ENCODE measurements at places on chromosomes 11 and 22.
A peak's percentile ranks its signal among the peaks of the same experiment; 100 is the strongest.

GRCh38 chr11:75338516-75339208 is 12.8 kb downstream of the ARRB1 start:
- DNase-seq, result no peak

DNA sequence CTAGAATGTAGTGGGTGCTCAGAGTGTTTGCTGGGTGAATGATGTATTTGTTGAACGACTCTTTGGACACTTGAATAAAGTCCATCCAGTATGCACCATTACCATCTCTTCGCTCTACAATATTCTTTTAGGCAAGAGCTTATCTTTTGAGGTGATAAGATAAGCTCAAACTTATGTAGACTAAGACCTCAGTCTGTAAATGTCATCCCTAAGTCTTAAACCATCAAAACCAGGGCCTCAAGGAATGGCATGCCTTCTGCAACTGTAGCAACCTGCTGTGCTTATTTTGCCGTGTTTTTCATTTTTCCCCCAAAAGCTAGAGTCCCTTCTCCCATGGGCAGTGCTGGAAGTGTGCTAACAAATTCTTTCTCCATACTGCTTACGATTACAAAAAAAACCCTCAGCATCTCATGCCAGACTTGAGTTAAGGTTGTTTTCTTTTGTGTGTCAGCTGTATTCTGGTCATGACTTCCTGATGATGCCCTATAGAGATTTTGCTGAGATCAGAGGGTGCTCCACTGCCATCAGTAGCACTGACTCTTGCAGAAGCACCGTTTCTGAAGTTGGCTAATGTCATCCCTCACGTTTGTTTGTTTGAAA is 27.8 kb downstream of the LIMK2 start:
- no peak for DNase-seq

DNA sequence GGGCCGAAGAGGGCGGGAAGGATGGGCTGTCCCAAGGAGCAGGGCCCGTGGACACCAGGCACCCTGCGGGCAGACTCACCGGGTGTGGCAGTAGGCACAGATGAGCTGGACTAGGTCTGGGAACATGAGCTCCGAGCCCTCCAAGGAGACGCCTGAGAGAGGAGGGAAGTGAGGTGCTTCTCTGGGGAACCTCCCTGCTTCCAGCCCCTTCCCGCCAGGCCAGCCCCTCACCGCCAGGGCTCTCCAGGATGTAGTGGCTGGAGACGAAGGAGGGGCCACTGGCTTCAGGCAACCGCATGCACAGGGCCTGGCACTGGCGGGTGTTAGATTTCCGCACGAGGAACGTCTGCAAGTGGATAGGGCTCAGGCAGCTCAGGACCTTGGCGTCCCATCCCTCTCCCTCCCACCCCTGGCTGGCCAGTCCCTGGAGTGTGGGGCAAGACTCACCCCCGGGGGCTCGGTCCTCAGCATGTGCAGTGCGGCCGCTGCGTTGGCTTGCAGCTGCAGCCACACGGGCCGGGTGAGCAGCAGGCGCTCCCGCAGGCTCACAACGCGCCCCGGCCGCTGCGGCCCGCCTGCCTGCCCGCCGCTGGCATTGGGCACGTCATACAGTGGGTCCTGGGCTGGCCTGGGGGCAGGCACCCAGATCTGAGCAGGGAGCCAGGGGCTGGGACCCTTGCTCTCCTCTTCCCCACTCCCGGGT is 552 bp downstream of the RIN1 start:
- DNase-seq, result peak; percentile 38

DNA sequence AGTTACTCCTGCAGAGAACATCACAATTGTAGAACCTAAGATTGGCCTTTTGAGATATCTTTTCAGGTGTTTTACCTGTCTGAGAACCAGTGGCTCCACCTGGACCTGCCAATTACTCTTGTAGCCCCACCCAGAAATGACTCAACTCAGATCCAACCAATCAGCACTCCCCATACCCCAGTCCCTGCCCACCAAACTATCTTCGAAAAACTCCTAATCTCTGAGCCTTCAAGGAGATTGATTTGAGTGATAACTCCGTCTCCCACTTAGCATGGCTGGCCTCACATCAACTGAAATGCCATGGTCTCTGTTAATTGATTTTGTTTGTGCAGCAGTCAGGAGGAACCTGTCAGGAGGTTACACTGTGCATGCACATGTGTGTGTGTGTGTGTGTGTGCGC is 103.6 kb downstream of the MTNR1B start:
- no peak for DNase-seq

DNA sequence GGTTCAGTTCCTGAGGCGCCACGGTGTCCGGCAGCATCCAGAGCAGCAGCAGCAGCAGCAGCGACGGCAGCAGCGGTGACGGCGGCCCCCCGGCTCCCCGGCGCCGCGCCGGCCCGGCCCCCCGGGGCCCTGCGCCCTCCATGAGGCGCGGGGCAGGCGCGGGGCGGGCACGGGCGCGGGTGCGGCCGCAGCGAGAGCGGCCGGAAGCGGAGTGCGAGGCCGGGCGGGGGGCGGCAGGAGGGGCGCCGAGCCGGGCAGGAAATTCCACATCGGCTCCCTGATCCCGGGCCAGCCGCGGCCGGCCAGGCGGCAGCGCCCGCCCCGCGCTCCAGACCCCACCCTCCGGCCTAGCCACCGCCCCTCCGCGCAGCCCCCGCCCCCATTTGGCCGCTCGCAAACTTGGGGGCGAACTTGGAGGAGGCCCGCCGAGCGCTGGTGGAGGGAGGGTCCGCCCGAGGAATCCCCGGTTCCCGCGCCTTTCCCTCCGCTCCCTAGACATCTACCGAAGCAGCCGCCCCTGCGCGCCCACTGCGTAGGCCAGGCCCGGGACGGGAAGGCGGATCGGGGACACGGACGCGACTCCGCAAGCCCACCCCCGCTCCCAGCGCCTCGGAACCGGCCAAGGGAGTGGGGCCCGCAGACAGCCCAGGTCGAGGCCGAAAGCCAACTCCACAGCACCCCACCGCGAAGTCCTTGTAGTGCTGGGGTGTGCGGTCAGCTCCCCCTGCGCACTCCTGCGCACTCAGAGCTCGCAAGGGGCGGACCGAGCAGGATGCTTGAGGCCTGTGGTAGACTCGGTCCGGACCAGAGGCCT is at the start of gene SCARF2:
TSS of gene SCARF2 (minus strand) at position 213 of the 814 bp plus-strand sequence. CDS start at position 142, 71 bp downstream.
- DNase-seq, result no peak

DNA sequence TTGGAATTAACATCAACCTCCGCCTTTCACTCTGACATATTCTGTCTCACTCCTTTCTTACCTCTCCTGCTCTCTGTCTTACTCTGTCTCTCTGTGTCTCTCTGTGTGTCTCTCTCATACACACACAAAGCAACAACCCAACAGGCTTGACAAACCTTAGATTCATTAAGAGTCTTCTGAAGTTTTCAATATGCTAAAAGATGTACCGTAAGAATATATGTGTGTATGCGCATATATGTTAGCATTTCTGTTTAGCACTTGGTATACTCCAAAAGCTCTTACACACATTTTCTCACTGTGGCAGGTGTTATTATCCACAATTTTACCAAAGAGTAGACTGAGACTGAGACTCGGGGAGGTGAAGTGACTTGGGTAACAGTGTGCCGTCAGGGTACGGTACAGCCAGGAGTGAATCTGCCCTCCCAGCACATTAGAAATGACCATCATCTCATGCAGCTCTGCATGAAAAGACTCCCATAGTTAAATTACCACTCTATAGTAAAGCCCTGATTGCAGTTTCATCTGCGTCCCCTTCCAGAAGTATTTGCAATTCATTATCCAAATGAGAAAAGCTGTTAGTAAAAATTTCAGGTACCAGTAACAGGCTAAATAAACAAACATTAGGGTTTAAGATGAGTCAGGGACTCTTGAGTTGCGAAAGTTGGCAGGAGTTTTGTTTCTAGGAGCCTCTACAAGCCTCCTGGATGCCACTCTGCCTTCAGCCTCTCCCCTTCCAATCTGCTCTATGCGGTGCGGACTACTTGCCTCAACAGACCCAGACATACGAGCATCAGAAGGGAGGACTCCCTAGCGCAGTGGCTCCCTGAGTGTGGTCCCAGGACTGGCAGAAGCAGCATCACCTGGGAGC is 195.2 kb upstream of the TMEM45B start:
- DNase-seq, result no peak

DNA sequence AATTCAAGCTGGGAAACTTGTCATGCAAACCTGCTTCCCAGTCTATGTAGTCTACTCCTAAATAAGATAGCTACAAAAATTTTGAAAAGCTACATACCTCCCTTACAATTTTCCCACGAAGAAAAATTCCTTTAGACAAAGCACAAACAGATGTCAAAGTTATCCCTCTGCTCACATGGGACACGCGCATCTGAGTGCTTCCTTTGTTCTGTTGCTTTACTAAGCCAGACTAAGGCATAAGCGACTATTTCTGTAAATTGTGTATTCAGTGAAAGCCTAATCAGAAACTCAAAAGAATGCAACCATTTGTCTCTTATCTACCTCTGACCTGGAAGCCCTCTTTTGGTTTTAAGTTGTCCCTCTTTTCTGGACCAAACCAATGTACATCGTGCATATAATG is 583.7 kb upstream of the B3GAT1 start:
- no peak for DNase-seq

- DNase-seq, result no peak
Measured at GRCh38 chr11:120391292-120391691, 55.1 kb downstream of the ARHGEF12 start.

- no peak for DNase-seq
Measured at GRCh38 chr11:117572671-117573070, 224.3 kb downstream of the DSCAML1 start.

DNA sequence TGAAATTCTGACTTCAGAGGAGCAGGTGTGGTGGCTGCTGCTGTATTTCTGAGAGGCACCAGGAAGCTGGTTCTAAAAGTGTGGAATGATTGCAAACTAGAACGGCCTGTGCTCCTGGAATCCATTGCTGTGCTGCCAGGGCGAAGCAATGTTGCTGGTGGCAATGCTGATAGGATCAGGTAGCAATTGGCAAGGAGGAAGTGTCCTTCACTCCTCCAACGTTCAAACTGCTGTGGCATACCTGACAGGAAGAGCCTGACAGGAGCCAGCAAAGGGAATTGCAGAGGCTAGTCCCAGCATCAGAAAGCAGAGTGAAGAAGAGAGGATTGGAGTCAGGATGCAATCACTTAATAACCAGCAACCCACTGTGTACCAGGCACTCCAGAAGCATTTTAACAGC is 118.2 kb downstream of the FAR1 start:
- no peak for DNase-seq

GRCh38 chr22:25582946-25583345 is 18.5 kb downstream of the GRK3 start:
- no peak for DNase-seq

- DNase-seq, result no peak
Measured at GRCh38 chr11:95716266-95716665, 73.3 kb downstream of the FAM76B start.

DNA sequence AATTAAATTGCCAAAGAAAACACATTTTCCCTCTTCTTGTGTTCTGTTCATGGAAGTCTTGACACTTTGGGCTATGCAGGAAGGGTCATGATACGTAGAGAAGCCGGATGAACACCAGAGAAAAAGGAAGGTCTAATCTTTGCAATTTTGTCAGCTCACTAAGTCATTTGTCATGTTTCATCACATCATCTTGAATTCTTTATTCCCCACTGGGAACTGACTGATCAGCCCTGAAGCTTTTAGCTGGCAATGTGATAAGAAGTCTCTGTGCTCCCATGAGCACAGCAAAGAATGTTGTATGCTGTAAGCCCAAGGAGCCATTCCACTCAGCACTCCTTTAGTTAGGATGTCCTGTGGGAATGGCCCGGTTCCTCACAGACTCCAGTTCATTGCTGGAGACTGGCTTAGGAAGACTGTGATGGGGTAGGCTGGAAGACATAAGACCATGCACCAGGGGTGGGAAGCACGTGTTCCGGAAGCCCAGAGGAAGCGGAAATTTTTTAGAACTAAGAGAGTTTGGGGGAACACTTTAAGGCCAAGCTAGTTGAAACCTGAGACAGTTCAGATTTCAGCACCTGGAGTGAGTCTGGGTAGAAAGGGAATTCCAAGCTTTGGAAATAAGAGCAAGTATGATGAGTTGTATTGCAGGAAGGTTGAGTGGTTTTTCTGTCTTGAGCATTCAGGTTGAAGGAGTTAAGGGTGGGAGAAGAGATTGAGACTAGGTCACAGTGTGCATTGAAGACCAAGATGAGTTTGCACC is 306.7 kb upstream of the MTNR1B start:
- no peak for DNase-seq

DNA sequence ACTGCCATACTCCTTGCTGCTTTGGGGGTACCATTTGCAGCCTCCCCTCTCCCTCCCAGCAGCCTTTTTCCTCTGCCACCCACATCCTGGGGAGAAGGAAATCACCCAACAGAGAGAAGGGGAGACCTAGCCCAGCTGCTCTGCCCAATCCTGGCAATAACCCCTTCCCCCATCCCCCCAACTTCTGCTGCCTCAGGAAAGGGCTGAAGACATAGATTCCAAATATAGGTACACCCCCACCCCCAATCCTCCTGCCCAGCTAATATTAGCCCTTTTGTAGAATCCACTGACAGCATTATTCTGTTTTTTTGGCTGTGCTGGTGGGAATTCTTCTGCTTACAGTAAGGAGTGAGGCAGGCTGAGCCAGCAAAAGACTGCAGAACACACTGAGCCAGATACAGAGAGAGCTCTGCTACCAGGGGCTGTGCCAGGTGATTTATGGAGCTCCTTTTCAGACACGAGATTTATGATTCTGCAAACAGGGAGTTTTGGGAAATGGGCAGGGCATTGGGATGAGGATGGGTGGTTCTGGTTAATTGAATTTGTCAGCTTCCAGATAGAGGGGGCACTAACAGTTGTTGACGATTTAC is 164.0 kb downstream of the TENM4 start:
- DNase-seq, result no peak

DNA sequence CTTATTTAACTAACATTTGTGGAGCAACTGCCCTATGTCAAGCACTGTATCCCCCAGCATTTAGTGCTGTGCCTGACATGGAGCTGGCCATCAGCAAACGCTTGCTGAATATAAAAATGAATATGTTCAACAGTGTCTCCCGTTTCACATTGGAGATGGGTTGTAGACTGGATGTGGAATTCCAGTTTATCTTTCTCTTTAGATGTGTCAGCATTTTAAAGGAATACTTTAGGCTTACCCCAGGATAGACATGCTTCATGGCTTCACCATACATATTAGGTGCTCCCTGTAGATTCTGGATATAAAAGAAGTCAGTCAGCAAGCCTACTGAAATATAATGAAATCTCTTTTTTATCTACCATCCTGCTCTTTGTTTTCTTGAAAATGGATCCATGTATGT is 21.3 kb upstream of the TPH1 start:
- no peak for DNase-seq

GRCh38 chr11:76526878-76527277 is 82.1 kb downstream of the EMSY start:
- DNase-seq, result no peak

- no peak for DNase-seq
Measured at GRCh38 chr11:3200388-3201111, 18.1 kb downstream of the MRGPRG start.

Measured in NCI-H2171 (cell line).